Fibroblast of the aortic adventitia (primary cell): ENCODE measurements at places on chromosomes 11 and 22. TPM values are rescaled to one million over a fixed set of nuclear protein-coding genes. Genes with fewer than 3 reads are reported as not detected.

The HEPHL1 gene
- not detected in 2 replicates for total RNA-seq

The TTC9C gene
- total RNA-seq, result 20.3 and 40.1 TPM in 2 replicates

The USP28 gene
- total RNA-seq, result 11.0 and 22.4 TPM in 2 replicates

The JRKL gene
- total RNA-seq, result 8.2 and 10.4 TPM in 2 replicates

The BTBD18 gene
- total RNA-seq, result 0.09 TPM in 1 of 2 replicates, not detected in the other

The SPDYC gene
- not detected in 2 replicates for total RNA-seq

The ELMOD1 gene
- total RNA-seq, result 0.36 and 0.90 TPM in 2 replicates

The OR5T1 gene
- total RNA-seq, result not detected in 2 replicates

The NLRP6 gene
- not detected in 2 replicates for total RNA-seq

The TRPM5 gene
- total RNA-seq, result not detected in 2 replicates

The FOLR2 gene
- not detected in 2 replicates for total RNA-seq

The SGSM1 gene
- total RNA-seq, result not detected in 2 replicates

The PGA5 gene
- not detected in 2 replicates for total RNA-seq

GRCh38 chr22:39503630-39504029 is 1.5 kb downstream of the MIEF1 start:
- no peak for DNase-seq

- no peak for DNase-seq
Measured at GRCh38 chr11:18733202-18733601, 7.2 kb upstream of the IGSF22 start.

DNA sequence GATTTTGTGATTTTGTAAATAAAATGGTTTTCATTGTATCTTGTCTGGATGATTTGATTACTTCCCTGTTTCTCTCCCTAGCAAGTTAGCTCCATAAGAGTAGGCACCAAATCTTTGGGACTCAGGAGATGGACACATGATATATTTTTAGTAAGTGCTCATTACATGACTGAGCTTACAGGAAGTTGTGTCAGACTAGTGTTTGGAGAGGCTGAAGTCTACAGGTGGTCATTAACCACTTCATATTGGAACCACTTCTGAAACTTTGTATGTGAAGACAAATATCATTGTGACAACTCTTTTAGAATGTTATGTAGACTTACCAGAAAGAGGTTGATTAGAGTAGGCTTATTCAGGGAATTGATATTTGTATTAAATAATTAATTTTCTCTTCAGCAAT is 19.1 kb downstream of the ARHGAP42 start:
- DNase-seq, result no peak

DNA sequence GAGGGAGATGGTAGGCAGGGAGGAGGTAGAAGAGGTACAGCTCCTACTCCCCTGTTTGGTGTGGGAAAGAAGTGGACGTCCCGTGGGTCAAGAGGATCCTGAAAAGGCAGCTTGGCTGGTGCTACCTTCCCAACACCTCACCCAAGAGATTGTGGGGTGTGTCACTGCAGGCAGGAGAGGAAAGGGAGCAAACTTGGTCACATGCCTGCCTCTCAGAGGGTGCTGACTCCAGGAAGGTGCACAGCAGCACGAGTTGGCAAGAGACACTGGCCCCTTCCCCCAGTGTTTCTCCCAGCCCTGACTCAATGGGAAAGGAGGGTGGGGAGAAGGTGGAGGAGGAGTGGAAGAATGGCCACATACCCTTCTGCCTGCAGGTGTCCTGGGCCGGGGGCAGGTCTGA is 99.6 kb downstream of the CSNK2A3 start:
- DNase-seq, result no peak

DNA sequence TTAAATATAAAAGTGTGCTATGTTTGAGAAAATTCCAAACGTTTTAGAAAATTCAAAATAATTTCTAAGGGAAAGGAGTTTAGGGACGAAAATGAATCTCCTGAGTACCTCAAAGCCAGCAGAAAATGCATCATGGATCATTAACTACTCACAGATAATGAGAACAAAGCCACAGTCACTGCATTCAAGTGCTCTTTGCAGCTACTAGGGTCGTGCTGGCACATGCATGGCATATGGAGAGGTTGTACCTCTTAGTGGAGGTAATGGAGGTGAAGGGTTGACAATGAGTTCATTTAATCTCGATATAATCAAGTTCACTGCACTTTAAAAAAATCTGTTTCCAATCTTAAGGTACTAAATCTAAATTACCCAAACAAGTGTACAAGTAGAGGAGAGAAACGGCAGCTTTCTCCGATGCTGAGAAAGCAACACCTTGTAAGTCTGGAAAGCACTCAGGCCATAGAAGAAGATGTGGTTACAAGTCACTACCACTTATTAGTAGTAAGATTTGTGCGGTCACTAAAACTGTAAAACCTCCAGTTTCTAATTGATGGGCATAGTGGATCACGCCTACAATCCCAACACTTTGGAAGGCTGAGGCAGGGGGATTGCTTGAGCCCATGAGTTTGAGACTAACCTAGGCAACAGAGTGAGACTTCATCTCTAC is 261.1 kb upstream of the ANO3 start:
- DNase-seq, result no peak

DNA sequence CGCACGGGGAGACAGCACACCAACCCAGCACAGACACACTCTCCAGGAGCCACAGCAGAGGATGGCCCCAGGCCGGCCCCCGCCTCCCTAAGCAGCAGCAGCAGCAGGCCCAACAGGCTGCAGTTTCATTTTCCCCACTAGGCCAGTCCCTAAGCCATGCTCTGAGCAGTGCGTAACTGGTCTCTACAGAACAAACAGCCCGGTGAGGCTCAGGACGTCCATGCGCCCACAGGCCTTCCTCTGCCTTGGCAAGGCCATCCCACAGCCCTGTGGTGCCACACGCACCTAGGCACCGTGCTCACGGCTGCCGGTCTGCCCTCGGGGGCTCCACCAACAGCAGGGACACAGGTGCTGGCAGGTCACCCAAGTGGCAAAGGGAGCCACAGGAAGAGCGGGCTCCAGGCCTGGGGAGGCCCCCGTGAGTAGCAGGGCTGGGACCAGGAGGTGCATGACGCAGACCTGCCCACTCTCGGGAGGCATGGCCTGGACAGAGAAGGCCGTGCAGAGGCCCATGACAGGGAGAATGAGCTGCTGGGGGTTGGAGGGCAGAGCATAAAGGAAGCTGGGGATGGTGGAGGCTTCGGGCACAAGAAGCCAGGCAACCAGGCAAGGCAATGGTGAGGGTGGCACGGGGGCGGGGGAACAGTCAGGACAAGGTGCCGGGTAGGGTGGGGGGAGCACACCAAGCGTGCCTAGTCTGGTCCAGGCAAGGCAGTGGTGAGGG is 1.4 kb upstream of the MOB2 start:
- no peak for DNase-seq

GRCh38 chr11:110907629-110908028 is 195.4 kb upstream of the ARHGAP20 start:
- peak; percentile 95 for DNase-seq

DNA sequence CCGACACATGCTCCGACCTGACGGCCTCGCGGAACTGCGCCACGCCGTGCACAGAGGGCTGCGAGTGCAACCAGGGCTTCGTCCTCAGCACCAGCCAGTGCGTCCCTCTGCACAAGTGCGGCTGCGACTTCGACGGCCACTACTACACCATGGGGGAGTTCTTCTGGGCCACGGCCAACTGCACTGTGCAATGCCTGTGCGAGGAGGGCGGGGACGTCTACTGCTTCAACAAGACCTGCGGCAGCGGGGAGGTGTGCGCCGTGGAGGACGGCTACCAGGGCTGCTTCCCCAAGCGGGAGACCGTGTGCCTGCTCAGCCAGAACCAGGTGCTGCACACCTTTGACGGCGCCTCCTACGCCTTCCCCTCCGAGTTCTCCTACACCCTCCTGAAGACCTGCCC is 26.8 kb downstream of the TECTA start:
- no peak for DNase-seq

DNA sequence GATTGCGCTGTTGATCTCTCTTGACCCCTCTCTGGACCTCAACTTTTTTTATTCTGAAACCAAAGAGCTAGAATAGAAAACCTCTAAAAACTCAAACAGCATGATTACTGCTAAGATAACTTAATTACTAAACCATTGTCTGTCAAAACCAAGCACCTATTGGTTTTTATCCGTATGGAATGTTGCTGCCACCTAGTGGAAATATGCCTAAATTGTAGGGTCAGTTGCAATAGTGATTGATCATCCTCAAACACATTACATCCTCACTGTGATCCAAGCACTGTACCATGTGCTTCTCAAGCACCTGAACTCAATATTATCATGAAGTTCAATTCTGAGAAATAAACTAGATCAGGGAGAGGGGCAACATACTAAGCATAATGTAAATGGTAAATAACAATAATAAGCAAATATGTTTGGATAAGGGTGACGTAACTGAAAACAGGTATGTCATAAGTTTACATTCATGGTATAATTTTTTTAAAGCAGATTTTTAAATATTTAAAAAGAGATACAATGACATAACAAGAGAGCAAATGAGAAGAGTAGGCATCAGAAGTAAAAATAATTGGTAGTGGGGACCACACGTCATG is 3.8 kb upstream of the OR5A2 start:
- DNase-seq, result peak; percentile 48

DNA sequence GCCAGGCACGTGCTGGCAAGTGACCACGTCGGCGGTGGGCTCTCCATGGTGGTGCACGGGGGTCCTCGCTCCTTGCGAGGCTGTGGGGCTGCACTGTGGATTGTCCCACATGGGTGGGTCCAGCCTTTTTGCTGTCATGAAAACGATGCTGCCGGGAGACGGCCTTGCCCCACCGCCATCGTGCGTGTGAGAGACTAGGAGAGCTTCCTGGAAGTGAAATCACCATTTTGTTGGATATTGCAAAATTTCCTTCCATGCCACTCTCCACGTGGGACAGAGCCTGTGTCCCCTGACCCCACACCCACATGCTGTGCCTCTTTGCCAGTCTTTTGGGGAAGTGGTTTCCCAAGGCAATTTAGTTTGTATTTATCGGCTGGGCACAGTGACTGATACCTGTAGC is 18.2 kb upstream of the GRAMD4 start:
- no peak for DNase-seq

GRCh38 chr11:48002561-48002960 is 22.2 kb downstream of the PTPRJ start:
- DNase-seq, result no peak

DNA sequence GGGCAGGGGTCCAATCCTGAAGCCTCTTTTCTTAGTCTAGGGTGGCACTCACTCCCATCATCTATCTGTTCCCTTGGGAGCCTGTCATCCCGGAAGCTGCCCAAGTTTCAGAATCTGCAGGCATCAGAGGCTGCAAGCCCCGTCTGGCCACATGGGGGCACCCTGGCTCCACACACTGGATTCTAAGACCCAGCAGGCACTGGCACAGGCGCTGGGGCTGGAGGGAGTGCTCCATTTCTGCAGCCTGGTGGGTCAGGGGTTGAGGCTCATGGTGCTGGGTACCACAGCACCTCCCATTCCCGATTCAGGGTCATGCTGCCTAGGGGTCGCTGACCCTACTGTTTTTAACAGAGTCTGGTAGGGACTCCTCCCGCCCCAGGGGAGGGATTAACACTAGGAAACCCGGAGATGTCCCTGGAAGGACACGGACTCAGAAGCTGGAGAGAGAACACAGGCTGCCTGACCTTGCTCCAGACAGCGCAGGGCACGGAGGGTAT is 243.9 kb upstream of the SYN3 start:
- DNase-seq, result peak; percentile 68

DNA sequence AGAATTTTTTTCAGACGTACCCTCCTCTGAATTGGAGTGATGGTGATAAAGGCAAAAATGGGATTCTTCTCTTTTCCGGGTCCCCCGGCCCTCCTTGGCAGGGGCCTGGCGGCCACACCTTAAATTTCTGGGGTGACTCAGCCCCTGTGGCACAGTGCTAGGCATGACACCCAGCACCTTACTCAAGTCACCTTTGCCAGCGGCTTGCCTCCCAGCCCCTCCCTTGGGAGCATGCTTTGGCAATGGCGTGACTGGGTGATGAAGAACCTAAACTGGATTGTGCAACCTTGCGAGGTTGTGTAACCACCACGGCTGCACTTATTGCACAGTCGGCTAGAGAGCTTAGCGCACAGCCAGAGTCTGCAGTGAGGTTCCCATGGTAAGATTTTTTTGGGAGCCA is 16.2 kb upstream of the LDLRAD3 start:
- DNase-seq, result peak; percentile 65

GRCh38 chr22:37782340-37783168 is 25.2 kb upstream of the GCAT start:
- DNase-seq, result no peak

GRCh38 chr11:117929142-117929915 is at the start of gene TMPRSS13:
Gene TMPRSS13 (minus strand): TSS chr11:117929402. CDS start chr11:117929307, 95 bp downstream.
- no peak for DNase-seq

DNA sequence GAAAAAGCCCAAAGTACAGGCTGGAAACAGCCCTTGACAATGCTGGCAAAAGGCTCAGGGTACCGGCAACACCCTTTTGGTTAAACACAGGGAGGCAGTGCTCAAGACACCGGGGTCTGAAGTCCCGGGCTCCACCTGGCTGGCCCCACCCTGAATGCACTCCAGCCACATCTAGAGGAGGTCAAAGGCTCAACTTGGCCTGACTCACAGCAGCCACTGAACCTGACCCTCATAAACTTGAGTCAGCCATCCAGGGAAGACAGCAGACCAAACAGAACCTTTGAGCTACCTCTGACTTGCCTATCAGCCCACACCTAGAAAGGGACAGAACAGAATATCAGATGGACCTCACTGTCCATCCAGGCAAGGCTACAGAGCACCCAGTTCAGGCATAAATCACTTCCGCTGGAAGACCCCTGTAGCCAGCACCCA is 3.8 kb downstream of the CFL1 start:
- no peak for DNase-seq

- DNase-seq, result peak; percentile 86
Measured at GRCh38 chr11:68890490-68891231, 13.0 kb downstream of the MRPL21 start.

DNA sequence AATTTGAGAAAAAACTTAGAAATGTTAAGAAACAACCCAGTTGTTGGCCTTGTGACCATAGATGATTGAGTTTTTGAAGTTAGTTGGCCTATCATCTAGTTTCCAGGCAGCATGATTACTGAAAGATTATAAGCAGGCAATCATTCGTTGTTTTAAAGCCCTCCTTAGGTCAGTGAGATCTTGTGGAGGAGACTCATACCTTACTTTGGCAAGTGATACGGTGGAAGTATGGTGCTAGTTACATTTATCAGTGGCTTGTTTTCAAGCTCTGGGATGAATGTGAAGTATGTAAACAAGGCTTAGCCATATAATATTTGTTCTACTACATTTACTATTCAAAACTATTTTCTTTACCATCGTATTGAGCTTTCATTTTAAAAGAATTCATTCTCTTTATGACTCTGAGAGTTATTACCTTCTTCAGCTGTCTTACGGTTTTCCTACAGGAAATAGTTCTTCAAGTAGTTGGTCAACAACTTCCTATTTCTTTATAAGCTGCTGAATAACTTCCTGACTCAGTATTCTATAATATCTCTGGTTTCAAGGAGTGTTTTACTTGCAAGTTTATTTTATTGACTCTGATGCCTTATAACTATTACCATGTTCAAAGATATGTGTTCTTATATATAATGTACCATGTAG is 7.3 kb downstream of the YAP1 start:
- DNase-seq, result peak; percentile 46

DNA sequence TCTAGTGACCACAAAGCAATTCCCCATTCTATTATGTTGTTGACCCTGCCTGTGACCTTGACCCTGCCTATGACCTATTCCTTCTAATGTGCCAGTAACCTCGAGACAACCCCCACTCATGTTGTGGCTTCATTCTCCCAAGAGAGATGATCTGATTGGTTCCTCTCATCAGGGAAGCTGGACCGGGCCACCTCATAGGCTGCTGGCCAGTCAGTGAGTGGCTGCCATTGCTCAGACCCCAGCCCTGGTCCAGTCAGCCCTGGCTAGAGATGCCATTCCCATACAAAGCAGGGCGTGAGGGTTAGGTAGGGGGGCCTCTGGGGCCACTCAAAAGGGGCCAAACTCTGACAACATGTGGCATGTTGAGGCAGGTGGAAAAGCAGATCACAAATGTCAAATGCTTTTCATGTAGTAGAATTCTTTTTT is 11.9 kb downstream of the SLC29A2 start:
- no peak for DNase-seq

GRCh38 chr11:613369-613968 is 2.3 kb downstream of the IRF7 start:
- DNase-seq, result no peak
